Left colon (tissue), 2 donors: ENCODE measurements at places on chromosomes 4 and X. TPM values are rescaled to one million over a fixed set of nuclear protein-coding genes. Genes with fewer than 3 reads are reported as not detected.

- DNase-seq: no peak
Measured at GRCh38 chr4:123421937-123422781, 25.6 kb downstream of the SPRY1 start.

- no peak for DNase-seq
Measured at GRCh38 chrX:122582280-122582974, 601.7 kb upstream of the GRIA3 start.

GRCh38 chr4:87962398-87963146 lies 12.9 kb upstream of the SPP1 start:
- DNase-seq: no peak

- no peak for DNase-seq
Measured at GRCh38 chrX:129760155-129760554, 19.6 kb upstream of the SASH3 start.

DNA sequence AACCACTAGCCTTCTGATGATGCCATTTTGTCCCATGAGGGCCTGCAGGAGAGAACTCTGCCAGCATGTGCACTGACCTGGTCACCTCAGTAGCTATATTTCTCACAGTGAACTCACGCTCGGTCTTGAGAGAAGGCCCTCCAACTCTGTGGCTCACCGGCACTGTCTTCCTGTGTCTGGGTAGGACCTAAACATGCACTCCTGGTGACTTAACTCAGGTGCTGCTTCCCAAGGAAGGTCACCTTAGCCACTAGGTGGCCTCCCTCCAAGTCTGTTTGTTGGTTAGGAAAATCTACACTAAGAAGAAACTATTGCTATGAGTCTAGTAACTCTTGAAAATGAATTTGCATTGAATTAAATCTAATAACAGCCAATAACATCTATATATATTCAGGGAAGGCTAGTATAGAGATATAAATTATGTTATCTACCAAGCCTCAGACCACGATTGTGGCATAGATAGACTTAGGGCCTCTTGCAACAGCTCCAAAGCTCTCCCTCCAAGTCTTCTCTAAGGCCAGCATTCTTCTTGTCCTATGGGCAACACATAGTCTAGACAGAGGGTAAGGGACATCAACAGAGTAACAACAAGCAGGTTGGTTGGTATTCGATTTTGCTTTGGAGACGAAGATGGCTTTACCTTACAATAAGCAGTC lies 24.7 kb downstream of the TLR10 start:
- DNase-seq: peak; percentile 35

Gene ARR3
- 0.64 TPM for total RNA-seq
